ENCODE measurements at places on chromosomes 3 and 15. TPM values are rescaled to one million over a fixed set of nuclear protein-coding genes. Genes with fewer than 3 reads are reported as not detected.

GOLGA8G gene
- total RNA-seq: not detected

NR2E3 gene
- not detected for total RNA-seq

CADM2 gene
- 4.2 TPM for total RNA-seq

PPM1L gene
- total RNA-seq: 34.3 TPM

TERC gene
- 16.2 TPM for total RNA-seq

NAALADL2 gene
- total RNA-seq: 4.3 TPM

GRCh38 chr15:99526671-99527070, 39.1 kb upstream of the MEF2A start:
- no peak for DNase-seq

DNA sequence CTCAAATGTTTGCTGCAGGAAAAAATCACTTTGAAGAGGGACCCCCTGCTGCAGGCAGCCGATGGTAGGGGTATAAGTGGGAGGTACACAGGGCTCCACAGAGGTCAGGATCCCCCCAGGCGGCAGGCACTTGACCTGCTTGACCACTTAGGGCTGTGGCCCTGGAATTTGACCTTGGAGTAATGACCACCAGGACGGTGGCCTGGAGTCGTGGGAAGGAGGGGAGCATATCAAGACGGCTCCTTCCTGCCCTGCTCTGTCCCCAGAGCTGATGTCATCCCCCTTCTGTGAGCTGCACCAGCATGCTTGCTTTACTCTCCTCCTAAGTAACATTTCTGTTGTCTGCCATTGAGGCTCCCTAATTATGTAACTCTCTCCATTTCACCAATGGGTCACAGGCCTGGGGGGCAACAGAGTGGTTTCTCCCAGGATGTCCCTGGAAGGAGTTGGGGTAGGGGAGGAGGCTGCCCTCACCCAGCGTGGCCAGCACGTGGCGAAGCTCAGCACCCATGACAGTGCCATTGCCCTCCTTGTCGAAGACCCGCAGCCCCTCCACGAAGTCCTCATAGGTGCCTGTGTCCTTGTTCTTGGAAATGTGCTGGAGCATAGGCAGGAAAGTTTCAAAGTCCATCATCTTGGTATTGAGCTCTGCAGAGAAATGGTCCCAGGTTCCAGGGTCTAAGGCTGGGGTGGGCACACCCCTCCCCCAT, 4.1 kb downstream of the MYL3 start:
- no peak for DNase-seq

- no peak for DNase-seq
These were observed 90.6 kb upstream of the MYZAP start for GRCh38 chr15:57500979-57501576.

DNA sequence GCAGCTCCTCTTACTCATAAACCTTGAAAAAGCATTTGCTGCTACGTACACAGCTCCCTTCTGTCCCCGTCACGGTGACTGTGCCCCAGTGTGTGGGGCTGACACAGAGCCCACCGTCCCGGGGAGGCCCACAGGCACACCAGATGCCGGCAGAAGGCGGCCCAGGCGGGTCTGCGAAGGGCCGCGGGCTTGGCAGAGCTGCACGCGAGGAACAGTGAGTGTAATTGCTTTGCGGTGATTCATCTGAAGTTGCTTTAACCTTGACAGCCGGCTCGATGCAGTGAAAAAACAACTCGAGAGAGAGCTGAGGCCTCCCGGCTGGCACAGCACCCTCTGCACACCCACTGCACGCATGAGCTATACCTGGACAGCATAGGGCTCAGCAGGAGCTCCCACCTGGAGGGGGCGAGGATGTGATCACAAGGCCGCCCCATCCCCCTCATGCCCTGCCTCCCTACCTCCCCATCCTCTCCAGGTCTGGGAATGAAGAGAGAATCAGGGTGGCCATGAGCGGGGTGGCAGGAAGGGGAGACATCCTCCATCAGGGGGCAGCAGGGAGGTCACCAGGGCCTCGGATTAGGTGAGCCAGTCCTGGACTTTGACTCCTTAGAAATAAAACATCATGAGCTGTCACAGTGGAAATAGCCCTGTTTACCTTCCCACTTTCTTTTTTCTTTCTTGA, 172.7 kb downstream of the MEGF11 start:
- DNase-seq: no peak

DNA sequence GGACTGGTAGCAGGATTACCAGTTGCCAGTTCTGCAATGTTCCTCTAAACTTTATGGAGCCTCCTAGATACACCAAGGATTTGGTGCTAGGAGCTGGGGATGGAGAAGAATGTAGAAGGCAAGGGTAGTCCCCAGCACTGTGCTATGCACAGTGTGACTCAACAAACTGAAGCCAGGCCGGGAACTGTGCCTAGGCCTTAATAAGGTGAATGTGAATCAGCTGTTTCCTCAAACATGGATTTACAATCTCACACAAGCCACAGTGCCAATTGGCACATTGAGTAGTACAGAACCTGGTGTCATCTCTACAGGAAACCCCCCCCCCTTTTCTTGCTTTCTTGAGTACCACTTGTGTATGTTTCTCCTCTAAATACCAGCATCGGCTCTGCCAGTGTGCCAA, 32.5 kb downstream of the MRPS25 start:
- DNase-seq: no peak

- no peak for DNase-seq
These were observed 309.1 kb upstream of the C2CD4B start for GRCh38 chr15:62474021-62474770.

DNA sequence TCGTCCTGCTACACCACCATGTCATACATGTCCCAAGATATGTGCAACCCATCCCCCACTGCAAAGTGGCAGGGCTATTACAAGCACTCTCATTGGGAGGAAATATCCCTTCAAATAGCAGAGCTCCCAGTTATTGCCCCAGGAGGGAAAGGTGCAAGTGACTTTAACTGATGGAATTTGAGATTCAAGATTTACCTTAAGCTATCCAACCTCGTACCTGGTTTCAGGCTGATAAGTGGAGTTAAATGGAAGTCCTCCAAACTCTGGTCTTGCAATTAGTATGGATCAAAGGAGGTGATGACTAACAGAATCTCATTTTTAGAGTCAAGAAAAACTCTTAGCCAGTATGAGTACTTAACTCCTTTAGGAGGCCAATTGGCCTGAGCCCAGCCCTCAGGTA, 2.1 kb downstream of the SLCO2A1 start:
- DNase-seq: no peak

GRCh38 chr3:38840987-38841386, 25.0 kb upstream of the SCN10A start:
- DNase-seq: no peak

- no peak for DNase-seq
These were observed 84.6 kb upstream of the COL6A5 start for GRCh38 chr3:130260918-130261317.

DNA sequence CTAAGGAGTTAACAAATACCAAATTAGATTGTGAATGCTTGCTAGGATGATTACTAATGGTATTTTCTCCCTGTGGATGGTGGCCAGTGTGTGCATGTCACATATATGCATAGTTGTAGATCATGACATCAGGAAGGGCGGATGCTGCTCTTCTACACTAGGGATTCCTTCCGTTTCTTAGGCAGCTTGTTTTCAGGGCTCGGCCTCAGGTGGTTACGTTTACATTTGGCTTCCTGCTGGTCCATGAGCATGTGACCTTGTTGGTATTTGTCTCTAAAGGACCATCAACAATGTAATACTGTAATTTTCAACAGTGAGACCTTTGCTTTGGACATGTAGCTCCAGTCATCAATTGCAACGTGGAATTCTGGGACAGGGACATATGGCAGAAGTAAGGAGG, 221.4 kb downstream of the NR1D2 start:
- no peak for DNase-seq

GRCh38 chr3:5568451-5568850, 380.9 kb downstream of the EDEM1 start:
- no peak for DNase-seq

- DNase-seq: no peak
These were observed 101.5 kb downstream of the ZNF280D start for GRCh38 chr15:56631765-56632164.

DNA sequence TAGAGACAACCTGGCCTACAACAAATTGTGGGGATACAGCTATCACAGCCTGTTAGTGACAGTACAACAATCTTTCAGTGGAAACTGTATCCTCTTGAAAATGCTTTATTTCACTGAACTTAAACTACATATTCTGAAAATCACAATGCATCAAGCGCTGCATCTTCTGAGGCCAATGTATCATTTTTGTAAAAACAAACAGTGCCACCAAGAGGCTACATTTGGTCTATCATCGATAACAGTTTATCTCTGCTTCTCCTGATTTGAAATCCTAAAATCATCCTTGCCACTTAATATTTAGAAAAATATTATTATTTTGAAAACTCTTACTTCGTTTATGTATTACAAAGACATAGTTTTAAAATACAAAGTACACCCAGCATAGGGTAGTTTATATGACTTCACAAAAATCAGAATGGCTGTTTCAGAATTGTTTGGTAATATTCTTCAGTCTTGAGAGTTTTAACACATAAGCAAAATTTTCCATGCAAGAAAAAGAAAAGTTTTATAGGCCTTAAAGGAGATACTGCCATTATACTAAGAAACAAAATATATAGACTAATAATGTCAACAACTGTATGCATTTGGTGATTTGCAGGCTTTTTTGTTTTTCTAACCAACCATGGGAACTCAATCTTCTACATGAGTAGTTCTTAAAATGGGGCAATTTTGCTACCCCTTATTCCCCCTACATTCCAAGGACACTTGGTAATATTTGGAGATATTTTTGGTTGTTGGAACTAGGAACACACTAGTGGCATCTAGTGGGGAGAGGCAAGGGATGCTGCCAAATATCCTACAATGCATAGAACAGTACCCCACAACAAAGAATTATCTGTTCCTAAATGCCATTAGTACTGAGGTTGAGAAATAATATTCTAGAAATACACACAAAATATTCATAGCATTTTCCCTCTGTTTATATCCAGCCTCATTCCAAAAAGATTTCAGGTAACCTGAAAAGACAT, 42.3 kb downstream of the WDR72 start:
- DNase-seq: no peak

- DNase-seq: no peak
These were observed 484.5 kb upstream of the PROK2 start for GRCh38 chr3:72269475-72269874.

- no peak for DNase-seq
These were observed 369.4 kb downstream of the MAGI1 start for GRCh38 chr3:65669163-65669875.

- DNase-seq: peak; percentile 41
These were observed 2.8 kb downstream of the ADAMTS17 start for GRCh38 chr15:100338971-100339444.

- DNase-seq: no peak
These were observed 112.4 kb upstream of the PFN2 start for GRCh38 chr3:150082898-150083654.

DNA sequence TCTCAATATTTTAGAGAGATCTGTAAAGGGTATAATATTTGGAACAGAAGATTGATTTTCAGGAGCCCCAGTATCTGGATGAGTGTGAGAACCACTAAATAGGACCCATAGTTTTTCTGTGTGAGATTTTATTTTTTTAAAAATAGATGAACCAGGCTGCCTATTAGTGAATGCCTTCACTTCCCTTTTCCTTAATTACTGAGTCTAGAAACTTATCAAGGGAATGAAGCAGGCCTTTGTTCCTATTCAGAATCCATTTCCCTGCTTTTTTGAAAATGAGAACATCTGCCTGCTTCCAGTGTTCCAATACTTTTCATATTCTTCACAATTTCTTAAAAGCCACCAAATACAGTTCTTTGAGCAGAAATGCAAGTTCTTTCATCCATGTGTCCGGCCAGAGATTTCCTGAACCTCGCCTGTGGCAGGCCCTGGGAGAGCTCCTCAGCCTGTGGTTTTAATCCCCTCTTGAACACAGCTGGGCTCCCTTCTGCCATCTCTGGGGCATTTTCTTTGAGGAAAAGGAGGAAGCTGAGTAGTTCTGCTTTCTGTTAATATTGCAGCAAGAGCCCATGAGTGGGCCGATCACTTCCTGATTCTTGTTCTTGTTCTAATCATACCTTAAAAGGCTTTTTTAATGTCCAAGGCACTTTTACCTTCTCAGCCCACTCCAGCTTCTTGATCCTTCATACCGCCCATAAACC, 4.7 kb downstream of the EHD4 start:
- no peak for DNase-seq

DNA sequence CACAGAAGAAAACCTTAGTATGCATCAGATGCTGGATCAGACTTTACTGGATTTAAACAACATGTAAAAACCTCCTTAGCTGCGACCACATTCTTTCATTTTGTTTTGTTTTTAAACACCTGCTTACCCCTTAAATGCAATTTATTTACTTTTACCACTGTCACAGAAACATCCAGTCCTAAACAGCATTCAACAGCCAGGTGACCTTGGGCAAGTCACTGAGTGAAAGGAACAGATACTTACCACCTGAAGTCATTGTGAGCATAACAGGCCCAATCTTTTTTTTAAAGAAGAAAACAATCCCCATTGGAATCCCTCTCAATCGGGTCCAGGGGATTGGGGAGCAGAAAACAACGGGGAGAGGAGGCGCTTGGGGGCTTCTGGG, 390 bp downstream of the STARD5 start:
- DNase-seq: no peak

DNA sequence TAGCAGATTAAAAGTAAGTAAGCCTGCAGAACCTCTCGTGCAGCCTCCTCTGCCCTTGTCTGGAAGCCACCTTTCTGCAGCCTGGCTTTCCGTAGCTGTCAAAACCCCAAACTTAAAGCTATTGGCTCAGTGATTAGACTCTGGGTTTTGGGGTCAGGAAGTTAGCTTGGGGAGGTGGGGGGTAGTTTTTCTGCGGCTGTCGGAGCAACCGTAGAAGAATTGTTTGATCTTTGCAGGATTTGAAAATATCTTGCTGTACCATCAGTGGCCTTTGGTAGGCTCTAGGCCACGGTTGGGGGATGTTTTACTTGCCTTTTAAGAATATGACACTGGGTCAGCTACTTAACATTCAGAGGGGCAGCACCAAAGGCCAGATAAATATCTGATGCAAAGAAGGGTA, 88.4 kb upstream of the RASGRP1 start:
- DNase-seq: no peak

GRCh38 chr3:5231074-5231473, 43.6 kb downstream of the EDEM1 start:
- no peak for DNase-seq

Measured in neural crest cell (in vitro differentiated cells).